ENCODE measurements at places on chromosomes 1 and 21.
A peak's percentile ranks its signal among the peaks of the same experiment; 100 is the strongest.

DNA sequence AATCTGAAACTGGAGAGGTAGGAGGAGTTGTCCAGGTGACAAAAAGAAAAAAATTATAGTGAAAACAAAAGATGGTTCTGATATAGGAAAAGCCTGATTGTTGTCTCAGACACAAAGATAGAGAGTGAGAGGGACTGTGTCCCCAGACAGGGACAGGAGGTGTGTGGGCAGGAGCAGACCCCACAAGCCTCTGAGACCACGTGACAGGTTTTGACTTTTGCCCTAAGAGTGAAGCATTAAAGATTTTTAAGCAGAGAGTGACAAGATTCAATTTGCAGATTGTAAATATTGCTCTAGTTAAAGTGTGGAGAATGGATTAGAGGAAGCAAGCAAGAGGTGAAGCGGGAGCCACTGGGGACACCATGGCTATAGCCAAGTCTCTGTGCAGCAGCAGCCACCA, 10.4 kb downstream of the PRR9 start:
- DNase-seq: no peak

DNA sequence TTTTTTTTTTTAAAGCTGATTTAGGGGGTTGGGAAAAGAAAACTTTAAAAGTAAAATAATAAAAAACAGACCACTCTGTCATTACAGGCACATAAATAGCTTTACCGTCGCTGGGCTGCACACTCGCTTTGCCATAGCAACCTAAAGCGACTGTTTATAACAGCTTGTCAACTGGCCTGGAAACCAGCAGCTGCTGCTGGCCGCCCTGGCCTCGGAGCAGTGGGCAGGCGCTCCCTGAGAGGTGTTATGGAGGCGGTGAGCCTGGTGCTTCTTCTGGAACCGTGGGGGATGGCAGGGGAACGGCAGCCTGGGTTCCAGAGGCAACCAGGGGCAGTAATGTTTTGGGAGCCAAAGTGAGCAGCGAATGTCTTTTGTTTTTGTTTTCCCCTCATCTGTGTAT, 45.7 kb downstream of the ATP2B4 start:
- DNase-seq: no peak

GRCh38 chr1:15231714-15232201, 15.3 kb upstream of the FHAD1 start:
- DNase-seq: peak; percentile 37

DNA sequence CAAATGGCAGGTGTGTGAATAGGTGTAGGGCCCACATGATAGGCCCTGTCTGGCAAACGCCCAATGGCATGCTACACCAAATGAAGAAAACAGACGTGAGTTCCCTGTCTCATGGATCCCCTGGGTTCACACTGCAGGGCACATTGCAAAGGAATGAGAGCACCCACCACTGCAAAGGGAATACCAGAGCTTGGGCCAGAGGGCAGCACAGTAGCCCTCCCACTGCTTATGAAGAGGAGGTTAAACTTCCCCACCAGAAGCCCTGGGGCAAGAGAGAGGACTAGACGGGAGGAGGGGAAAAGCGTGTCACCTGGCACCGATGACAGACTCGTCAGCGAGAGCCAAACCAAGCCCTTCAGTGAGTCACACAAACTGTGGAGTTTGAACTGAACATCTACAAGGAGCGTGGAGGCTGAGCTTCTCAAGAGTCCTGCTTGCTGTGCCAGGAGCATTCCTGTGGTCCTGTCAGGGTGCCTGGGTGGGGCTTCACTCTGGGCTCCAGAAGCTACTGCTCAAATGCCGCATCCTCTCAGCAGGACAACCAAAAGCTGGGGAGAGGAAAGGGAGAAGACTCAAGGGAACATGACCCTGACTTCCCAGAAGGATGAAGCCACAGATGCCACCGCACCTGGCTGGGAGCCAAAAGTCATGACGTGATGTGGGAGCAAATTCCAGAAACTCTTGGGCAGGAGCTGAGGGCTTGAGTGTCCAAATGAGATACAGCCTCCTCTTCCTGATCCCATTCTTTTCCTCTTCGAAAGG, 61.1 kb downstream of the TOMM20 start:
- DNase-seq: no peak

DNA sequence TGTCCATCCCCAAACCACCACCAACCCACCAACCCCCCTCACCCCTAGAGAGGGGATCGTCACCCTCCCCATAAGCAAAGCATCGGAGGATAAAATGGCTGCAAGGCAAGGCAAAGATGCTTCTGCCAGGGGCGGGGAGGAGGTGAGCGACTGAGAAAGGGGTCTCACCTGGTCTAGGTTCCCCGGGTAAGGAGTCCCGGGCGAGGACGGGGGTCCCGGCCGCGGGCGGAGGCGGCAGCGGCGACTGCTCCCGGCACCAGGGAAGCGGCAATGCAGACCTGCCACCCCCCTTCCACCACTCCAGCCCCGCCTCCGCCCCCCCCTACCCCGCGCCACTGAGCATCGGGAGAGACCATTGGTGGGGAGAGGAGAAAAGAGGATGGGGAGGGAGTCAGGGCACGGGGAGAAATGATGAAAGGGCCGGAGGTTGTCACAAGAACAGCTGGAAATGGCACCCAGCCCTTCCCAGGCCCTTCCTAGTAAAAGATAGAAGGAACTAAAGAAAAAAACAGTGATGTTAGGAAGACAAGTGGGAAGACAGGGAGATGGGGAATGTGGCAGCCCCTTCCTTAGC, at the start of gene SV2A:
SV2A (minus strand) TSS at position 274 of the 574 bp plus-strand sequence. CDS start 4,004 bp downstream, outside the sequence.
- peak; percentile 47 for DNase-seq

- no peak for DNase-seq
These were observed 20.0 kb downstream of the CITED4 start for GRCh38 chr1:40842207-40842606.

DNA sequence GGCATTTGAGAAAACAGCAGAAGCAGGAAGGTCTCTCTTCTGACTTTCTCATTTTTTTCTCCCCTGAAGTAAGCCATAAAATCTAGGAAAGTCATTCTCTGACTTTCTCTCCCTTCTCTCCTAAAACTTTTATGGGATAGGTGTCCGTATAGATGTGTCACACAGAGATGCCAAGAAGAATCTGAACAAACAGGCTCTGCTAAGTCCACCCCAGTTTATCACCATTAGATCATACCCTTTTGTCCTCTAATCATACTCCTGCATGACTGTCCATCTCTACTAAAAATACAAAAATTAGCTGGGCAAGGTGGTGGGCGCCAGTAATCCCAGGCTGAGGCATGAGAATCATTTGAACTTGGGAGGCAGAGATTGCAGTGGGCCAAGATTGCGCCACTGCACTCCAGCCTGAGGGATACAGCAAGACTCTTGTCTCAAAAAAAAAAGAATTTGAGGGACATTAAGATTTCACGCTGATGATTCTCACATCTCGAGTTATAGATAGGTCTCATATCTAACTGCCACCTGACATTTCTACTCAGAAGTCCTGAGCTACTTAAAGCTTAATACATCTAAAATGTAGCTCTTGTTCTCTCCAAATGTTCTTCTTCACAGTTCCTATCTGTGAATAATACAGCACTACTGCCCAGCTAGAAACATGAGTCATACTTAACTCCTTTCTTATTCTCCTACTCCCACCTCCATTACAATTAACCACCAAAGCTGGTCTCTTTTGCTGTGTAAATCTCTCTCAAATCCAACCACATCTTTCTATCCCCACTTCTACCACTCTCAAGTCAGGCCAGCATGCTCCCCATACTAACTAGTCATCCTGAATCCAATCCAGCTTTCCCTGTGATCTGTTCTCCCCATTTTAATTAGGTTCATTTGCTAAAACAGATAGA, 47.7 kb downstream of the ZNF644 start:
- DNase-seq: no peak

GRCh38 chr21:45541221-45542039, 810 bp downstream of the SLC19A1 start:
- peak; percentile 84 for DNase-seq

GRCh38 chr21:42931560-42932235, 6.3 kb upstream of the ERVH48-1 start:
- no peak for DNase-seq

DNA sequence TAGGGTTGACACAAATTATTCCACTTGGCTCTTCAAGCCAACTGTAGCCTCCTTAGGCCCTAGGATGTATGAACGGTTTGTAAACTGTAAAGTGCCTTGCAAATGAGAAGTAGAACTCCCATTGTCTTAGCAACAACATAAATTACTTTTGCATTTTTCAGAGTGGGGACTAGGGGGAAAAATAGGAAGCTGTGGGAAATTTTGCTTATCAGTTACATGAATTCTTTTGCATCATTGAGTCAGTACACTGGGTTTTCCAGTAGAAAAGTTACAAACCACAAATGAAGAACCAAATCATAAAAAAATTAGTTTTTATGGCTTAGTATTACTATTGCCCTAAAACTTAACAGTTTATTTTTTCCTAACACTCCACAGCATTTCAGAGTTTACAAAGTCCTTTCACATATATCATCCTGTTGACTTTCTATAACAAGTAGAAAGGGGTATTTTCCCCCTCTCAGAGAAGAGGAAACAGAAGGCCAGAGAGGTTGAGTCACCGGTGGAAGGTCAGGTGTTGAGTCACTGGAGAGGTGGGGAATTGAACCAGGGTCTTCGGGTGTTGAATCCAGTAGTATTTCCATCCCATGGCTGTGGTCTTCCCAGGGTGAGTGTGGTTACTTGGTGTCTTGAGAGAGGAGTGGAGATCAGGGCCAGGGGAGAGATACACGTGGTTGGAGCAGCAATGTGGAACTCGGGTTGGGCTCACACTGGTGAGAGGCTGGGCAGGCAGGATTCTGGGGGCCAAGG, 71.9 kb upstream of the USP24 start:
- DNase-seq: no peak

DNA sequence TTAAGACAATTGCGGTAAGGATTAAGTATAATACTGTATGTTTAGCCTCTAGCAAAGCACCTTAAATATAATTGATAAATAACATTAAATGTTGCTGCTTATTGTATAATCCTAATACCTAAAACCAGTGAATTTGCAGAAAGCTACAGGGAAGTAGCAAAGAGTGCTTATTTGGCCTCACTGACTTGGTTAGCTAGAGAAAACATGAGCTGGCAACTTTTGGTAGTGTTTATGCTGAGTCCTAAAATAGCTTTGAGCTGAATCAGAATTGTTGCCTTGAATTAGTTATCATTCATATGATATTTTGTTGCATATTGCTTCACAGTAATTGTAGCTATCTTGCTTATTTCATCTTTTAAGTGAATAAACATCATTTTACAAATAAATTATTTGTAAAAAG, 3.5 kb downstream of the TRIM67 start:
- DNase-seq: no peak

DNA sequence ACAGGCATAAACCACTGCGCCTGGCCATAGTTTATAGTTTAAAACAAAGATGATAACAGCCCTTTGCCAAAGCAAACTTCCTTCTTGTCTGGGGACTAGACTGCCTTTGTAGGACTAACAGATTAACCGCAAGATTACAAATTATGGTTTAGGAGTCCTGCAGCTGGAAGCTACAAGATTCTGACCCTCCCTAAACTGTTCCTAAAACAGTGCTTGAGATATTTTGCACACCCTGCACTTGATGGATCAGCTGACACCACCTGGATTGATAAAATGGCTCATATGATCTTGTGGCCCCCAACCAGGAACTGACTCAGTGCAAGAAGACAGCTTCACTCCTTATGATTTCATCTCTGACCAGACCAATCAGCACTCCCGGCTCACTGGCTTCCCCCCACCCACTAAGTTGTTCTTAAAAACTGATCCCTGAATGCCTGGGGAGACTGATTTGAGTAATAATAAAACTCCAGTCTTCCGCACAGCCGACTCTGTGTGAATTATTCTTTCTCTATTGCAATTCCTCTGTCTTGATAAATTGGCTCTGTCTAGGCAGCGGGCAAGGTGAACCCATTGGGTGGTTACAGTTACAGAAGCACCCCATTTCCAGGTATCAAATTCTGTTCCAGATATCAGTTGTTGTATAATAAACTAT, 13.8 kb upstream of the RNF11 start:
- DNase-seq: no peak

- DNase-seq: no peak
These were observed 34.4 kb upstream of the PADI1 start for GRCh38 chr1:17170571-17170970.

GRCh38 chr1:94746635-94747525, 73.3 kb upstream of the SLC44A3 start:
- DNase-seq: no peak

GRCh38 chr1:109864047-109864822, 46.4 kb upstream of the CSF1 start:
- no peak for DNase-seq

GRCh38 chr21:43938751-43939442, 73.2 kb upstream of the TRAPPC10 start:
- peak; percentile 90 for DNase-seq

DNA sequence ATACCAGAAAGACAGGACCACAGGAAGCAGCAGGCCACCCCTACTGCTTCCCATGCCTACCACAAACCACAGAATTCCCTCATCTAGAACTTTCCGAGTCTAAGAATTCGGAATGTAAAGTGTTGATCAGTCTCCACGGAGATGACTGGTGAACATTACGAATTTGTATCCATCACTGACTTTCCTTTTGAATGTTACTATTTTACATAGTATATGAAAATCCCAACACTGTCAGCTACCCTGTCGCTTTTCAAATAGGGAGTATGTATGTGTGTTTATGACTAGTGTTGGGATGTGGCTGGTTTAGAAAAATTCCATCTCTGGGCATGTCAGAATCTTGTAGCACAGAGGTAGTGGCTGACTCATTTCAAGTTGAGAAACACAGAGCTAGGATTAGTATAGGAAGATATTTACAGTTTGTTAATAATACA, 118.2 kb downstream of the COQ8A start:
- DNase-seq: no peak

DNA sequence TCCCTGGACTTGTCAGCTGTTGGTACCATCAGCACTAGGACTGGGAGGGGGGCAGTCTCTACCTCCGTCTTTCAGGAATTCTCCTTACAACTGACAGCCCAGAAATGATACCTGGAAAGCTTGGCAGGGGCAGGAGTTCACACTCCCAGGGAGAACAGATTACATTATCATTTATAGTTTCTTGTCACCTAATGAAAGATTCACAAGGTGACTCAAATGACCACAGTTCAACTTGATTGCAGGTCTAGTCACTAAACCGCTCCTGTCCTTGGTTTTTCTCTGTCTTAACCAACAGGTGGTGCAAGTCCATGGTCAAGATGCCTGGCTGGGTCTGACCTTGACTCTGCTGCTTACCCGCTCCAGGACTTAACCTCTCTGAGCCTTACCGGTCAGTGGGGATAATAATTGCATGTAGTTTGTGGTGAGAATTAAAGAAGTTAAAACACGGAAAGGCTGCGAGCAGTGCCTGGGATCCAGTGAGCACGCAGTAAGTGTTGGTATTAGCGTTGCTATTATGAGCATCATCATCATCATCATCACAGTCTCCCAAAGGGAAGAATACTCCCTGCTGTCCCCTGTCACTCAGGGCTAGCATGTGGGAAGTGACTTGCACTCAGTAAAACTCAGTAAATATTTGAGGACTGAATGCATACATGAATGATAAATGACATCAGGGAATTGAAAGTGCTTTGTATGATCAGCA, 125.3 kb upstream of the CD34 start:
- no peak for DNase-seq

All from stimulated activated CD4-positive, alpha-beta T cell treated with anti-CD3 and anti-CD28 coated beads, Interleukin-4, amount 100 ng/mL, for 24 hours (primary cell).